ENCODE measurements at places on chromosomes 2 and 18. TPM values are rescaled to one million over a fixed set of nuclear protein-coding genes. Genes with fewer than 3 reads are reported as not detected.

Gene SERPINB11
- not detected for total RNA-seq

Gene TACR1
- total RNA-seq = not detected

Gene DTNA
- 3.4 TPM for total RNA-seq

Gene KCNJ3
- not detected for total RNA-seq

Gene POMC
- total RNA-seq = 6.3 TPM

Gene TSGA10
- 1.6 TPM for total RNA-seq

Gene SERPINB13
- not detected for total RNA-seq

Gene CNGA3
- 0.05 TPM for total RNA-seq

Gene NAT8
- total RNA-seq = not detected

Gene ANKRD30BL
- total RNA-seq = not detected

Gene BZW1
- total RNA-seq = 337 TPM

Gene CNRIP1
- 78.7 TPM for total RNA-seq

Gene CENPA
- total RNA-seq = 11.5 TPM

Gene WNT10A
- not detected for total RNA-seq

Gene TPO
- not detected for total RNA-seq

Gene IL36G
- total RNA-seq = not detected

Gene SPC25
- 18.8 TPM for total RNA-seq

Gene NCKAP5
- total RNA-seq = 0.49 TPM

Gene PKDCC
- 1.3 TPM for total RNA-seq

Gene AFF3
- 0.49 TPM for total RNA-seq

Gene GKN1
- not detected for total RNA-seq

Gene FAM237A
- total RNA-seq = not detected

Gene RAPGEF4
- total RNA-seq = 7.2 TPM

Gene SH2D6
- not detected for total RNA-seq

Gene TEKT4
- total RNA-seq = not detected

Gene RFTN2
- total RNA-seq = 4.4 TPM

Gene SLC19A3
- not detected for total RNA-seq

Gene SLC14A1
- not detected for total RNA-seq

Gene CHMP1B
- total RNA-seq = 42.0 TPM

Gene GMPPA
- 45.9 TPM for total RNA-seq

Gene CFAP65
- total RNA-seq = not detected

Gene SCYGR4
- total RNA-seq = not detected

Gene LRRC30
- not detected for total RNA-seq

Gene SANBR
- total RNA-seq = 7.8 TPM

Measured in mammary microvascular endothelial cell (primary cell).